ENCODE measurements at places on chromosomes 4 and X.

DNA sequence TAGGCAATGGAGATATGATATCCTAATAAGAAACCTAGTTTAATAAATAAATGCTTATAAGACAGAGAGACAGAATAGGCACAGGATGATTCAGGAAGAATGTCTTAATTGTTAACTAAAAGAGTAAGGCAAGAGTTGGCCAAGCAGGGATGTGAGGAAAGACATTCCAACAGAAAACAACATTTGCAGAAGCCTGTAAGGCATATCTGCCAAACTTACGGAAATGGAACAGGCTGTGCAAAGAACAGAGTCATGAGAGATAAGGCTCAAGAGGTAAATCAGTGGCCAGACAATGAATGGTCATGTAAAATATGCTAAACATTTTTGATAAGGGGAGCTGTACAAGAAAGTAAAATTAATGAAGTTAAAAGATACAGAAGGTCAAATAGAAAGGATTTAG lies 134.9 kb downstream of the KCTD8 start:
- no peak for DNase-seq

GRCh38 chr4:125728568-125728967 lies 413.8 kb downstream of the FAT4 start:
- no peak for DNase-seq

- DNase-seq, result no peak
Observed at GRCh38 chr4:169573889-169574288, 38.5 kb downstream of the NEK1 start.

GRCh38 chr4:78612398-78613178 lies 61.0 kb downstream of the ANXA3 start:
- no peak for DNase-seq

DNA sequence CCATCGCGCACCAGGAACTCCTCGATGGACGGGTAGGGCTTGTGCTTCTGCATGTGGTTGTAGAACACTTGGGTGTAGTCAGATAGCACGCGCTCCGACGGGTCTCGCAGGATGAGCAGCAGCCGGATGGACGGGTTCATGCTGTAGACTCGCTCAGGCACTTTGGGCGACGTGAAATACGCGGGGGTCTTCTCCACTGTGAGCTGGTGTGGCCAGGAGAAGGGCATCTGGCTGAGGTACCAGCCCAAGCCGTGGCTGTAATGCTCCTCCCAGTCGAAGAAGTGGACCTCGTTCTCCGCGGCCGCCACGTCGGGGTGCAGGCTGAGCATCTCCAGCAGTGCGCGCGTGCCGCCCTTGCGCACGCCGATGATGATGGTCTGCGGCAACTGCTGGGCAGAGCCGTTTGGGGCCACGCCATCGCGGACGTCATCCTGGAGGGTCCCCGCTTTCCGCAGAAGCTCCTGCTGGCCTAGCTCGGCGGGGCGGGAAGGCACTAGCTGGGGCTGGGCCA lies 29.2 kb downstream of the HS3ST1 start:
- no peak for DNase-seq

GRCh38 chrX:85065512-85066198 lies 62.0 kb downstream of the APOOL start:
- no peak for DNase-seq

- DNase-seq, result no peak
Observed at GRCh38 chrX:31297881-31298280, 226.0 kb upstream of the FTHL17 start.

DNA sequence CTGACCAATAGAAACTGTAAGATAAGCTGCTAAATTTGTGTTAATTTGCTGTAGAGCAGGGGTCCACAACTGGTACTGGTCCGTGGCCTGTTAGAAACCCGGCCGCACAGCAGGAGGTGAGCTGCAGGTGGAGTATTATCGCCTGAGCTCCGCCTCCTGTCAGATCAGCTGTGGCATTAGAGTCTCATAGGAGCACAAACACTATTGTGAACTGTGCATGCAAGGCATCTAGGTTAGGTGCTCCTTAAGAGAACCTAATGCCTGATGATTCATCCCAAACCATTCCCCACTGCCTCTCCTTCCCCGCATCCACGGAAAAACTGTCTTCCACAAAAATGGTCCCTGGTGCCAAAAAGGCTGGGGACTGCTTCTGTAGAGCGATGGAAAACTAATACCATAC lies 19.7 kb downstream of the FBXW7 start:
- DNase-seq, result no peak

DNA sequence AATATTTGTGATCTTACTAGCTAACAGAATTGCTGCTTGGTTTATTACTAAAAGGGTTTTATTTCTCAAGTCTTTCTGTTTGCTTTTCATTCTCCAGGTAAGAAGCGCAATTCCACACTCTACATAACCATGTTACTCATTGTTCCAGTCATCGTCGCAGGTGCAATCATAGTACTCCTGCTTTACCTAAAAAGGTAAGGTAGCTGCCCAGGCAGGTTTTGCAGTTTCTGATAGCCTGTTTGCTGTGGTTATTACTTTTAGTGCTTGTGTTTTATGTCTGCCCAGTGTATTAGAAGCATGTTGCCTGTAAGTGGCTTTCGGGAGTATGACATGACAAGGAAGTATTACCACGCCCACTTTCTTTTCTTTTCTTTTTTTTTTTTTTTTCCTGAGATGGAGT lies 46.4 kb downstream of the IL13RA1 start:
- no peak for DNase-seq

DNA sequence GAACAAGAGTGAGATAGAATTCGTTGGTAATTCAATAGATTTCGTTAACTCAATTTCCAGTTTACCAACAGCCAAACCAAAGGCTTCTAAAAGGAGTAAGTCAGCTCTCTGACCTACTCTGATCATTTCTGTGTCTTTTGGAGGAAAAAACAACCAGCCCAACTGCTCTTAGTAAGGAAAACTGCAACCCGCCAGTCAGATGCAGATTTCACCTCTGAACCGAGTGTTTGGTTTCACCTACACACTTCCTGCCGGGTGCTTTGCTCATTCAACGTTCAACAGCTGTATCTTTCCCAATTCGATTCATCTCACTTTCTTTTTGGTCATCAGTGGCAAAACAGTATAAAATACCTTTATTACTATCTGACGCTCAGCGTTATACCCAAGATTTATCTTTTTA lies 24.5 kb downstream of the TMSB4X start:
- DNase-seq, result no peak

- DNase-seq, result no peak
Observed at GRCh38 chrX:53704294-53704693, 17.8 kb upstream of the HUWE1 start.

GRCh38 chr4:24890561-24891126 lies 22.2 kb downstream of the CCDC149 start:
- no peak for DNase-seq

- no peak for DNase-seq
Observed at GRCh38 chr4:6352031-6352692, 82.5 kb downstream of the WFS1 start.

- no peak for DNase-seq
Observed at GRCh38 chr4:91319556-91320268, 984.1 kb upstream of the GRID2 start.

- DNase-seq, result no peak
Observed at GRCh38 chr4:134365852-134366251, 164.3 kb upstream of the PABPC4L start.

DNA sequence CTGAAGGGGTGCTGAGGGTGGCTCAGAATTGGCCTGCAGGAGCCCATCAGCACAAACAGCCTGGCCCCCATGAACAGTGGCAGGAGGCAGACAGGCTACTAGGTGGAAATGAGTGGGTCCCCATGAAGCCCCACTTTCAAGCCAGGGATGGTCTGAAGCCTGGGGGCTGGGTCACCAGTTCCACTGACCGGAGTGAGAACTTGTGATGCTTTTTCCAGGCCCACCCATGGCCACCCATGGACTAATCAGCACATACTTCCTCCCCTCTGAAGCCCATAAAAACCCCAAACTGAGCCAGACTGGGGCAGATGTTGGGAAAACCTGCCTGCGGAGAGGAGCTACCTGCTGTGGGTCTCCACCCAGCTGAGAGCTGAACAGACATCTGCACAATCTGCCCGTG lies 284.1 kb downstream of the EVC2 start:
- no peak for DNase-seq

GRCh38 chrX:147476008-147476407 lies 435.7 kb upstream of the FMR1 start:
- DNase-seq, result no peak

GRCh38 chr4:64564126-64564525 lies 154.9 kb upstream of the TECRL start:
- DNase-seq, result no peak

DNA sequence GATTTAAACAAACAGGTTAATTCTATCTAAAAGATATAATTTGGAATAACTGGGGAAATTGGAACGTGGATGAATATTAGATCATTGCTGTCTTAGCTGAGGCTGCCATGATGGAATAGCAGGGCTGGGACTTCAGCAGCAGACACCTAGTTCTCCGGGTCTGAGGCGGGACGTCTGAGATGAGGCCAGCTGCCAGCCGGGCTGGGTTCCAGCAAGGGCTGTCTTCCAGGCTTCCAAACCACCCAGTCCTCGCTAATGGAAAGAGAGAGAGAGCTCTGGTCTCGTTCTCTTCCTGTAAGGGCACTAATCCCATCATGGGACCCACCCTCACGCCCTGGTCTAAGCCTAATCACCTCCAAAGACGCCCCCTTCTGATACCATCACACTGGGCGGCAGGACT lies 85.7 kb downstream of the ADRA2C start:
- no peak for DNase-seq

- DNase-seq, result no peak
Observed at GRCh38 chr4:48904101-48904500, 2.5 kb downstream of the OCIAD2 start.

DNA sequence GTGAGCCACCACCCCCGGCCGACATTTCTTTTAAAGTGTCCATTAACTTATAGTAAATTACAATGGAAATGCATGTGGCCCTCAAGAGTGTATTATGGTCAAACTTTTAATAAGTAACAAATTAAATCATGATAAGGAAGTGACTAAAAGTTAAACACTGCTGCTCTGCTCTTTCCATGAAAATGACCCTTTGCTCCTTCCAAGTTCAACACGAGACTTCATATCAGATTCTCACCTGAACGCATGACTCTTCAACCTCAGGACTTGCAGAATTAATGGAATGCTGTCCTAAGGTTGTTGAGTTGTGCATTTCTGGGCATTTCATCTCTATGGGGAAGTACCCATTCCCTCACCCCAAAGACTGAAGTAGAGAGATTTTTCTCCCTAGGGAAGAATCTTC lies 27.1 kb downstream of the AWAT2 start:
- no peak for DNase-seq

DNA sequence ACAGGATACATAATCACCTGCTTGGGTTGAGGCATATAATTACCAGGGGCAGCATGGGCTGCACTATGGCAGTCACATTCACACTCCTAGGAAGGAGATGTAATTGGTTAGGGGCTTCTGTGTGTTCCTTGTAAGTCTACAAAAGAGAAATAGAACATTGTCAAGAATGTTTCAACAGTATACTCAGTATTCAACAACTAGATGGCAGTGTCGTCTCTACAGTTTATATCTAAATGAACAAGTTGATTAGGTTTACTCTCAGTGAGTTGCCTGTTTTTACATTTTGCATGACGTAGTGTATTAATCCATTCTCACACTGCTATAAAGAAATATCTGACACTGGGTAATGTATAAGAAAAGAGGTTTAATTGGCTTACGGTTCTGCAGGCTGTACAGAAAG lies 50.5 kb upstream of the RAB33B start:
- DNase-seq, result no peak

All from stimulated activated CD8-positive, alpha-beta memory T cell treated with anti-CD3 and anti-CD28 coated beads, Interleukin-2, amount 100 ng/mL, for 1 hour (primary cell).